ENCODE measurements at places on chromosomes 3 and 15.
A peak's percentile ranks its signal among the peaks of the same experiment; 100 is the strongest.

DNA sequence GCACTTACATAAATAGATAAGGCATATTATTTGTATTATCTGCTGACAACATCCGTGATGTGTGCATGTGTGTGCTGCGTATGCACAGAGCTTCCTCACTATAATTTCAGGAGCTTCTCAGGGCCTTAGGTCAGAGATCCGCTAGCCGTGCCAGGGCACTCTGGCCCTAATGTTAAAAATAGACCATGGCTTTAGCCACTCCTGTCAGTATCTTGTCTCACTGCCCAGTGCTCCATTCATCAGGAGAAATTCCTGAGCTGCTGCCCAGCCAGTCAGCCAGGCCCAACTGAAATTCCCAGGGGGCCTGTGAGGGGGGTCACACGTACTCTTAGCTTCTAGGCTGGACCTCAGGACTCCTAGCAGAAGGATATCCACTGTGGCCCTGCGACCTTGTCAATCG lies 70.0 kb upstream of the ABHD2 start:
- no peak for DNase-seq

GRCh38 chr3:128095222-128095703 lies 28.3 kb downstream of the RUVBL1 start:
- DNase-seq: peak; percentile 80

GRCh38 chr3:102026656-102027055 lies 177.3 kb downstream of the NFKBIZ start:
- no peak for DNase-seq

DNA sequence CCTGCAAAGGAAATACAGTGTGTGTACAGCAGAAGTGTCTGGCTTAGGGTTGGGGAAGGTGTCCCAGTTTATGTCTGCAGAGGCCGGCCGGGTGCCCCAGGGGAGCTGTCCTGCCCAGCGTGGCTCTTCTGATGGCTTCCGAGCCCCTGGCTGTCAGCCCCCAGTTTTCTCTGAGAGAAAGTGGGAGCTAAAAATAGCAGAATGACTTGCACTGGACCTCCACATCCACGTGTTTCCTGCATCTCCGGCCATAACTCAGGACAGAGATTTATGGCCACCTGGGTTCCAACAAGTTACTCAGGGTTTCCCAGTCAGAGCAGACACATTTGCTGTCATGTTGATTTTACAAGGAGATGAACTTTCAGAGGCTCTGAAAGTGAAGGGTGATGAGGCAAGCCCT lies 192.0 kb downstream of the ATP10A start:
- no peak for DNase-seq

DNA sequence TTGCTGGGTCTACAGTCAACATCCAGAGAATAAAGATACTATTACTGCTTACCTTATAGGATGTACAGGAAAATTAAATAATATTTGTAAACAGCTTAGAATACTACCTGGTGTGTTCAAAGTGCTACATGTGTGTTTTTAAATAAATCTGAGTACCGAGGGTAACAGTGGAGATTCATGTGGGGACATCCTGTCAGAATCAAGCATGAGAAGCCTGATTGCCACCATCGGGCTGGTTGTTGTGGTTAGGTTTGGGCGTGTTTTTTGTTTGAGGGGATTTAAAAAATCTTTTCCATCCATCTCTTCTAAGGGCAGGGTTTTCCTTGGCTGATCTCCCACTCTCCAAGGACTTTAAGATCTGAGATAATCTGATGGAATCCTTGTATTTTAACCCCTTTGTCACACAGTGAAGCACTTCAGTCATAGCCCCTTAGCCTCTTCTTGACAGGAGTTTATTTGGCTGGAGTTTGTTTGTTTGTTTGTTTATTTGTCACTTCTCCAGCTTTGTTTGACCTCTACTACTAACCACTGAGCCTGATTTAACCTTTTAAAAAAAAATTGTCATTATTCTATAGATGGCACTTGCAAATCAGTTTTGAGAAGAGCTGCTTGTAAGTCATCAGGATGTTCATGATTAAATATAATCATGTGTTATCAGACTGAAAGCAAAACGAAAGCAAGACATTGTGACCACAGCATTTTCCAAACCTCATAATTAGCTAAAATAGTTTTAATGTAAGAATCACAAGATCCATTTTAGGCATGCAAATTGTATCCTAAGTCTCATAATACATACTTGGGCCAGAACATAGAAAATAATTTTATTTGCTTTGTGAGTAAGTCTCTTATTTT lies 72.8 kb upstream of the RARB start:
- DNase-seq: no peak

GRCh38 chr15:98152156-98152555 lies 191.7 kb downstream of the ARRDC4 start:
- no peak for DNase-seq

GRCh38 chr3:46926871-46927717 lies 49.5 kb downstream of the CCDC12 start:
- peak; percentile 95 for DNase-seq

DNA sequence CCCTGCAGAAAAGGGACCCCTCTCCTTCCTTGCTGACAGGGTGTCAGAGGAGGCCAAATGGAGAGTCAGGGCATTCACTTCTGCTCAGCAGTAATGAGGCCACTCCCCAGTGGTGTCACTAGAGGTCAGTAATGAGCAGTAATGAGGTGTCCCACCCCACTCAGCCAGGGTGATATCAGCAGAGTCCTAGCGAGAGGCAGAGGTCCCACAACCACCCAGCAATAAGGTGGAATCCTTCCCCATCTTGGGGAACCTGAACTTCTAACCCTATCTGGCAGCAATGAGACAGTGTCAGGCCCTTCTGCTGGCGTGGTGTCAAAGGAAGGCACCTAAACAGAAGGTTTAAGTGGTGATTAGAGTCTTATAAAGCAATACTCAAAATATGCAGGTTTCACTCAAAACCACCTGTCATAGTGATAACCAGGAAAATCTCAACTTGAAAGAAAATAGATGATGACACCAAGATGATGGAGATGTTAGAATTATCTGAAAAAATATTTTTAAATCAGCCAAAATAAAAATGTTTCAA lies 12.9 kb downstream of the OCA2 start:
- peak; percentile 72 for DNase-seq

DNA sequence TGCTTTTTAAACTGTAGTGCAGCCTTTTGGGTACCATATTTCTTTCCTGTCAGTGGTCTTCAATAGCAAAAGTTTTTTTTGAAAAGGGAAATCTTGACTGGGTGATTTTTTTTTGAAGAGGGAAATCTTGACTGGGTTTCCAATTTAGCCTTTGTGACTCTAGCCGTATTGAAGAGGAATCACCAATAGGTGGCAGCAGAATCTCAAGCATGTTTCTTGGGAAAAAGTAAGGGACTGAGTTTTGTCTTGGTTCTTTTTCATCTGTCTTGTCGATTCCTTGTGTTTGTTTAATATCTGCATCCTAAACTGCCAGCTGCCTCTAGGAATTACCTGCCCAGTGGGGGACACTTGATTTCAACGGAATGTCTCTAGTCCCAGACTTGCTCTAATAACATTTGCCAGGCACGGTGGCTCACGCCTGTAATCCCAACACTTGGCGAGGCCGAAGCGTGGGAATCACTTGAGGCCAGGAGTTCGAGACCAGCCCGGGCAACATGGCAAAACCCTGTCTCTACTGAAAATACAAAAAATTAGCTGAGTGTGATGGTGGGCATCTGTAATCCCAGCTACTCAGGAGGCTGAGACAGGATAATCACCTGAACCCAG lies 89.2 kb downstream of the RBPMS2 start:
- DNase-seq: peak; percentile 52

- DNase-seq: peak; percentile 63
Measured at GRCh38 chr15:39685999-39686613, 96.5 kb downstream of the FSIP1 start.

DNA sequence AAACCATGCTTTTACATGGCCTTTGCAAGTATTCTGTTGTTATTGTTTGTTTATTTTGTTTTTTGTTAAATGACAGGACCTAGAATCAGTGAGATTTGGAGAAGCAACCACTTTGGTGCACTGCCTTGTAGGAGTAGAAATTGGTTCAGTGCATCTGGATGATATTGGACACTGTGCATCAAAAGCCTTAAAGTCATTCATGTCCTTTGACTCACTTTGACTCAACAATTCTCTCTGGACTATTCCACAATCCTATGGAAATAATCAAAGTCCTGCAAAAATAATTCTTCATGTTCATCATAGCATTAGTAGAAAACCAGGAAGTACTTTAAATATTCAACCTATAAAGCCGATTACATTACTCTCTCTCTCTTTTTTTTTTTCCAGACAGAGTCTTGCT lies 224.8 kb downstream of the ABHD5 start:
- DNase-seq: no peak

- no peak for DNase-seq
Measured at GRCh38 chr15:69820819-69821218, 276.9 kb downstream of the TLE3 start.

GRCh38 chr15:95394186-95395067 lies 936.1 kb upstream of the NR2F2 start:
- DNase-seq: no peak

GRCh38 chr15:100215031-100215842 lies 126.5 kb downstream of the ADAMTS17 start:
- DNase-seq: no peak

DNA sequence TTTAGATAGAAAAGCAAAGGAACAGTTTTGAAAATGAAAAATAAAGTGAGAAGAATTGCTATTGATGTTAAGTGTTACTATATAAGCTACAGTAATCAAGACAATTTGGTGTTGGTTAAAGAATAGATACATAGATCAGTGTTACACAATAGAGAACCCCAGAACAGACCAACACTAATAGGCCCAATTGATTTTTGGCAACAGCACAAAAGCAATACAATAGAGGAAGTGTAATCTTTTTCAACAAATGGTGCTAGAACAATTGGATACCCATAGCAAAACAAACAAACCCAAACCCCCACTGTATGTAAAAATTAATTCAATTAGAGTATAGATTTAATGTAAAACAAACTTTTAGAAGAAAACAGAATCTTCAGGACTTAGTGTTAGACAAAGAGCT lies 61.8 kb downstream of the ATP11B start:
- no peak for DNase-seq

DNA sequence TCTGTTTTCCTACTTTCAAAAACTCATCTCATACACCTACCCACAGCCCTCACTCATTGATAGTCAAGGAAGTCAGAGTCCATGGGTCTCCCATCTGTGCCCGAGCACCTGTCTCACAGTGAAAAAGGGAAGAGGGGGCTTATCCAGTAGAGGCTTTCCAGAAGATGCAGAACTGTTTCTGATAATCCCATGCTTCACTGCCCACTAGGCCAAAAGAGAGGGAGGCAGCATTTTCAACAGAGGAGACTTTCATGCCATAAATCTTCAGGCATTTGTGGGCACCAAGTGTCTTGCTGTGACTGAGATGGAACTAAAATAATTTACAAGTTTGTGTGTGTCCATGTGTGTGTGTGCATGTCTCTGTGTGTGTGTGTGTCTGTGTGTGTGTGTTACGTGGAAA lies 117.9 kb upstream of the PHLDB2 start:
- DNase-seq: no peak

- no peak for DNase-seq
Measured at GRCh38 chr3:34396288-34396687, 597.9 kb downstream of the PDCD6IP start.

DNA sequence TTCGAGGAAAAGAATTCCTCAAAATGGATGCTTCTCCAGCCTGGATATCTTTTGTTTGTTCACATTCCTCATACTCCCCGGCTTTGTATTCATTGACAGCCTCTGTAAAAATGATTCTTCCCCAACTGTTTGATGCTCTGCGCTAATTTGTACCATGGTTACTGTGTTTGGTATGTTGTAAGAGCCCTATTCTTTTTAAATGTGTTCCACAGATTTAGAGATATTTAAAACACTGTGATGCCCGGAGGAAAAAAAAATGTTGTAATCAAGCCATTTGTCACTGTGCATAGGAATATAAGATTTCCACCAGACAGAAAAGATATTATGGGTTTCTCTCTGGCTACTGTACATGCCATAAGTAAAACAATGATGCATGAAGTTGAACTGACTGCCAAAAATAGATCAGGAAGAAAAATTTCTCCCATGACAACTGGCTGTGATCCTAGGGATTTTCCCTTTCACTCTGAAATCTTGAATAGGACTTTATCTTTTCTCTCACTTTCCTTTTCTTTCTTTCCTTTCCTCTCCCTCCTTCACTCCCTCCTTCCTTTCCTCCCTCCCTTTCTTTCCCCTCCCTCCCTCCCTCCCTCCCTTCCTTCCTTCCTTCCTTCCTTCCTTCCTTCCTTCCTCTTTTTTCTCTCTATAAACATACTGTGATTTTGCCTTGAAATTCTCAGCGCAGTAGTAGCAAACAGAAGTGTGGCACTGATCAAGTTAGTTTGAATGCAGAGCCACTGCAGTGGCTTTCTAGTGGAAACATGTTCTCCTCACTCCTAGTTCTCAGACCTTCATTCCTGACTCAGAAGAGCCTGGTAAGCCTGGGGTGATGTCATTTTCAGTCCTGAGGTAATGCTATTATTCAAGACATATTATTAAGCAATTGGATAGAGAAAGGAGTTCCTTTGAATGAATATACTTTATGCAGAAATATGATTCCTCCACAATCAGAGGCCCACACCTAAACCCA lies 254.9 kb upstream of the TBL1XR1 start:
- no peak for DNase-seq

GRCh38 chr15:49964551-49964950 lies 154.5 kb downstream of the ATP8B4 start:
- DNase-seq: no peak

DNA sequence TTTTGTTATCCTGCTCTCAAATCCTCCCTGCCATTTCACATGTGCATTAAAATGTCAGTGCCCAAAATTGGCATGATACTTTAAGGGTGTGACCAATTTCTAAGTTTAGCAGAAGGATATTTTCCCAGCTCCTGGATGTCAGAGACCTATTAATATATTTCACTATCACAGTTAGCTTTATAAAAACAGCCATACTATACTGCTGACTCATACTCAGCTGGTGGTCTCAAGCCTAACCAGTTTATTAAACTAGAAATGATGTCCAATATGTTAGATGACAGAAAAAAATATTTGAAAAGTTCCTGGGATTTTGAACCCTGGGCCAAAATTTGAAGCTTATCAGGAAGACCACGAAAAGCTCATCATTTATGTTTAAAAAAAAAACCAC lies 60.9 kb upstream of the ZNF280D start:
- no peak for DNase-seq

DNA sequence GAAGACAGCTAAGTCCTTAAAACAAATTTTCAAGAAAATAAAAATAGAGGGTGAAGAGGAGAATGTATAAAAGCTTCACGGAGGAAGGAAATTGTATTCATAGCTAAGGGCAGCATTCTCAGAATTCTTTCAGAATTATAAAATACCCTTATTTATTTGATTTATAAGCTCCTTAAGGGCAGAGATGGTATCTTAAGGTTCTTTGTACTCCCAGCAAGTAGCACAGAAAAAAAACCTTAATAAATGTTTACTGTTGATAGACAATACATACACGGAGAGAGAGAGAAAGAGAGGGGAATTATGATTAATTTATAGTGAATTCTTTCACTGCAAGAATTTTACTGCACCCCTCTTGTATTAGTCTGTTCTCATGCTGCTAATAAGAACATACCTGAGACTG lies 375.6 kb upstream of the CCDC54 start:
- no peak for DNase-seq

GRCh38 chr15:93331545-93332167 lies 242.6 kb upstream of the RGMA start:
- no peak for DNase-seq

All from GM12865 (cell line).